WTC11 (cell line): ENCODE measurements at places on chromosomes 6 and 20. TPM values are rescaled to one million over a fixed set of nuclear protein-coding genes. Genes with fewer than 3 reads are reported as not detected.

DNA sequence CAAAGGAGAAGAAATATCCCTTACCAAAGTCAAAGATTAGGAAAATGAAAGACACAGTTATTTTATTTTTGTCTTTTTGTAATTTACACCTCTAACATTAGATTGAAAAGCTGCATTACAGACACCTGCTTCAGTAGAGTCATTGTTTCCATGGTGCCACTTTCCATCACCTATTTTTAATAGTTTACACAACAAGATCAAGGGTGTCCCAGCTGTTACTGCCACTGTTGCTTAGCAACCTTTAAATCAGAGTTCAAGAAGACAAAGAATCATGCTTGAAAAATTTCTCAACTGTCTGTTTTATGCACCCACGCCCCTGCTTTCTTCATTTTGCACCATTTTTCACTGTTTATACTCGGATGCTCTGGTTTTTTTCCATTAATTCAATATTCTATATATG lies 668.2 kb upstream of the GJE1 start:
- no peak for DNase-seq

- DNase-seq, result no peak
Measured at GRCh38 chr6:21438237-21438985, 155.1 kb upstream of the SOX4 start.

- no peak for DNase-seq
Measured at GRCh38 chr20:60131375-60131774, 173.2 kb downstream of the CDH26 start.

GRCh38 chr6:34526241-34526972 lies 29.7 kb downstream of the SPDEF start:
- no peak for DNase-seq

The RNF144B gene
- 4.9 to 8.2 TPM (median 5.7 TPM) in 3 replicates for total RNA-seq

GRCh38 chr6:118356054-118356453 lies 192.0 kb upstream of the PLN start:
- no peak for DNase-seq

GRCh38 chr6:14722704-14723103 lies 523.2 kb upstream of the JARID2 start:
- DNase-seq, result no peak

The TMX4 gene
- total RNA-seq, result 9.7 to 11.4 TPM (median 9.8 TPM) in 3 replicates

- DNase-seq, result no peak
Measured at GRCh38 chr6:156395276-156395675, 381.9 kb upstream of the ARID1B start.

- no peak for DNase-seq
Measured at GRCh38 chr6:87879132-87879861, 168.3 kb upstream of the SPACA1 start.

GRCh38 chr6:1027109-1027794 lies 284.6 kb upstream of the FOXQ1 start:
- no peak for DNase-seq

DNA sequence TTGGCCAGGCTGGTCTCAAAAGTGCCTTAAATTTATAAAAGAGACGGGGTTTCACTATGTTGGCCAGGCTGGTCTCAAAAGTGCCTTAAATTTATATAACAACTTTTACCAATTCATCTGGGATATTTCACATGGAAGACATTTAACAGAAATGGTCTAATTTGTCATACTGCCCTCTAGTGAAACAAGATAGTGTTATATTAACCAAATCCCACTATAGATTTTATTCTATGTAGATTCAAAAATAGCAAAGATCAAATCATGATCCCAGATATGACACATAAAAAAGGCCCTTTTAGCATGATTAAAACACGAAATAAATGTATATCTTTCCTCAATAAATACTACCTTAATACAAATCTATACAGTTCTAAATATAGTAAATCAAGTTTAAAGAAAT lies 102.8 kb upstream of the TFAP2D start:
- no peak for DNase-seq

GRCh38 chr6:122853259-122853995 lies 64.4 kb downstream of the SMPDL3A start:
- no peak for DNase-seq

GRCh38 chr6:98847779-98848538 lies 13.6 kb downstream of the POU3F2 start:
- DNase-seq, result no peak

DNA sequence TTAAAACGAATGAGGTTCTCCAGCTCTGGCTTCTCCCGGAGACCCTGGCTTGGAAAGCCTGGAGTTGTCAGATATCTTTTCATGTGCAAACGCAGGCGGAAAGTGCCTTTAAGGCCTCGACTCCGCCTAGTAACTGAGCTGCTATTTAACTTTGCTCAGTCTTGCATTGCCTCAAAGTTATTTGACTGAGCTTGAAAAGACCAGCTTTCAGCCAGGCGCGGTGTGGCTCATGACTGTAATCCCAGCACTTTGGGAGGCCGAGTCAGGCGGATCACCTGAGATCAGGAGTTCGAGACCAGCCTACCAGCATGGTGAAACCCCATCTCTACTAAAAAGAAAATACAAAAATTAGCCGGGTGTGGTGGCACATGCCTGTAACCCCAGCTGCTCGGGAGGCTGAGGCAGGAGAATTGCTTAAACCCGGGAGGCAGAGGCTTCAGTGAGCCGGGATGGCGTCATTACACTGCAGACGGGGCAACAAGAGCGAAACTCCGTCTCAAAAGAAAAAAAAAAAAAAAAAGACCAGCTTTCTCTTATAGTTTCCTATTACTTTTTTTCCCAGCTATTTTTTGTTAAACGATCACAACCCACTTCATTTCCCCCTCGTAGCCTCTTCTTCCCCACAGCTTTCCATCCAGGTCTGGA lies 1.9 kb downstream of the GCNT2 start:
- peak; percentile 60 for DNase-seq

GRCh38 chr6:96014846-96015517 lies 792 bp upstream of the FUT9 start:
- no peak for DNase-seq

GRCh38 chr20:32570401-32571190 lies 14.5 kb downstream of the NOL4L start:
- DNase-seq, result no peak

GRCh38 chr6:43475516-43475915 lies 1.9 kb upstream of the TJAP1 start:
- DNase-seq, result no peak

GRCh38 chr6:140237251-140237650 lies 862.8 kb upstream of the CITED2 start:
- no peak for DNase-seq

The PAX1 gene
- total RNA-seq, result not detected in 3 replicates
